ENCODE measurements at places on chromosomes 1 and 21.
A peak's percentile ranks its signal among the peaks of the same experiment; 100 is the strongest.

- ATAC-seq: no peak
Observed at GRCh38 chr1:110561596-110561995, 42.6 kb upstream of the KCNA10 start.

DNA sequence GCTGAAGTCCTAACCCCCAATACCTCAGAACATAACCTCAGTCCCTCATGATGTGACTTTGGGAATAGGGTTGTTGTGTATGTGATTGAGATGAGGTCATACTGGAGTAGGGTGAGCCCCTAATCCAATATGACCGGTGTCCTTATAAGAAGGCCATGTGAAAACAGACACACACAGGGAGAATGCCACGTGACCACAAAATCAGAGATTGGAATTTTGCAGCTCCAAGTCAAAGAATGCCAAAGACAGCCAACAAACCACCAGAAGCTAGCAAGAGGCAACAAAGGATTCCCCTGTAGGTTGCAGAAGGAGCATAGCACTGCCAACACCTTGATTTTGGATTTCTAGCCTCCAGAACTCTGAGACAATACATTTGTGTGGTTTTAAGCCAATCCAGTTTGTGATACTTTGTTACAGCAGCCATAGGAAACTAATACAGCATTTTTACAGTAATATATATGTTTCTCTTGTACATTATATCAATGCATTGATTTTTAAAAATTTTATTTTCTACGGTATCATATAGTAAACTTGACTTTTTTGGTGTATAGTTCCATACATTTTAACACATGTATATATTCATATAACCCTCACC is 5.4 kb downstream of the ZSWIM5 start:
- ATAC-seq: no peak

DNA sequence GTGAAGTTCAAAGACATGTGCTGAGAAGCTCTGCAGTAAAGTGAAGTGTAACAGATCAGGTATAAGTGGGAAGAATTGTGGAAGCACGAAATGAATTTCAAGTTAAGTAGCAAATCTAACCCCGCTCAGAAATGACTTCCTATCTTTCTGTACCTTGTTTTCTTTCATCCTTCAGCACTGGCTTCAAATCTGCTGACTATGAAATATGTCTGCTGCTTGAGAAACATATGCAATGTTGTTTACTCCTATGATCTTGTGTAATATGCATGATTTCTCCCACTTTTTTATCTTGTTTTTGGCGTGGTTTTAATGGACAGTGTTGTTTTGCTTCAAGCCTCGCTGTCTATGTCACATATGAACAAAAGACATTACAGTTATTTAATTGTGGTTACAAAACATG is 545.3 kb upstream of the NCAM2 start:
- no peak for ATAC-seq

- ATAC-seq: peak; percentile 77
Observed at GRCh38 chr1:24199291-24199900, 12.3 kb upstream of the IFNLR1 start.

DNA sequence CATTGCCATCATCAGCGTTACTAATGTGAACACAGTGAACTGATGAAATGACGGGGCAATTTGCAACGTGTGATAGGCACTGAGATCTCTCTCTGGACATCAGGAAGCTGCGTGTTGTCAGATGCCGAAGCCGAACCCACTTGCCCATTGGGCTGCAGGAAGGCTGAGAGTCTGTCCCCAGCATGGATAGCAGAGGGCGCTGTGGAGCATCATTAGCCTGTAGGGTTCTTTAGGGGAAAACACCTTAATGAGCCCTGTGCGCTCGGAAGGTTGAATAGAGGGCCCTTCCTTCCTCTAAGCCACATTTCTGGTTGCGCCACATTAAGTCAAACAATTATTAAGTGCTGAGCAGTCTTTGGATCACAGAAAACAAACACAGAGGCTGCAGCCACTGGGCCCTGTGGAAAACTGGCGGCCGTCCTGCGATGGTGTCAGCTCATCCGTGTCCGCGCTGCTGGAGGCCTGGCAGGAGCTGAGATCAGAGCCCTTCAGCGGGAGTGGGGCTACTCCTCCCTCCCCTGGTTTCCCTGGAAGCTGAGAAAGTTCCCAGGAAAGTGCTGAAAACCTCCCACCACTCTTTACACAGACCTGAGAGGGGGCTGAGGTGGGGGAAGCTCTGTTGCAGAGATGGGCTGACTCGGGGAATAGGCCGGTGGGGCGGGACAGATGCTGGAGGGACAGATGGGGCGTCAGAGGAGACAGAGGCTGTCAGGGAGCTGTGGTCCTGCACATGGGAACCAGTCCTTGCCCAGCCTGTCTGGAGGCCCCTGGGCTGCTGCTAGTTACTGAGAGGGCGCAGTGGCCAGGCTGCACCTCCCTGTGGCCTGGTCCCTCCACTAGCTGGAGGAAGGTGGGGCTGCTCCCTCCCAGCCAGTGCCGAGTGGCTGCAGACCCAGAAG is 12.7 kb downstream of the TFF2 start:
- peak; percentile 88 for ATAC-seq

DNA sequence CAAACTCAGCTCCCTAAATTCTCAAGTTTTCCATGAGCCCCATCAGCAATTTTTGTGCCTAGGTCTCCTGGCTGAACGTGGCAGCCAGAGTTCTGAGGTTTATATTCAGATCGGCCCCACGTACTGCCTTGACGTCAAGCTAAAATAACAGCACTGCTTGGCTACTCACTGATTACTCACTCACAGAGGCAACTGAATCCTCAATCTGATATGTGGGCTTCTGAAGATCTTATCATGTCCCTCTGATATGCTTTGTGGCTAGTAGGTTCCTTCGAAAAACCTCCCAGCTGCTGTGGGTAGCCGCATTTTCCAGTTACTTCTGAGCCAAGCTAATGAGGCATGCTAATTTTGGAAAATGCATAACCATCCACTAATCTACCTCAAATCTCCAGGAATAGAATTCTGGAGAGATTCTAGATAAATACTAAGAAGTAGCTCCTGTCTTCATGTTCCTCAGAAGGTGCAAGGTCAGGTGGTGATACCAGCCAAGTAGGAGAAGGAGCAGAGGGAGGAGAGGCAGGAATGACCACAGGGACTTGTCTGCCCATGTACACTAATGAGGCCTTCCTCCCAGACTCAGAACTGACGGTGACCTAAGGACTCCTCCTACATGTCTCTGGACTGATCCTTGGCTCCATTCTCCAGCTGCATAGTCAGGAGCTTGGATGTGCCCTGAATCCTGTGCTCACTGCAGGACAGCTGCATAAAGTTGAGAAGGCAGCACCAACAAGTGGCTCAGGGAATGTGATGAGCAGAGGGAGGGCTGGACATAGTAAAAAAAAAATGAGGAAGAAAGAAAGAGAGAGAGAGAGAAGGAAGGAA is 263.7 kb downstream of the TNR start:
- ATAC-seq: no peak

- no peak for ATAC-seq
Observed at GRCh38 chr1:50417507-50417906, 5.7 kb downstream of the DMRTA2 start.

GRCh38 chr1:222285526-222285925 is 262.4 kb downstream of the HHIPL2 start:
- ATAC-seq: no peak

DNA sequence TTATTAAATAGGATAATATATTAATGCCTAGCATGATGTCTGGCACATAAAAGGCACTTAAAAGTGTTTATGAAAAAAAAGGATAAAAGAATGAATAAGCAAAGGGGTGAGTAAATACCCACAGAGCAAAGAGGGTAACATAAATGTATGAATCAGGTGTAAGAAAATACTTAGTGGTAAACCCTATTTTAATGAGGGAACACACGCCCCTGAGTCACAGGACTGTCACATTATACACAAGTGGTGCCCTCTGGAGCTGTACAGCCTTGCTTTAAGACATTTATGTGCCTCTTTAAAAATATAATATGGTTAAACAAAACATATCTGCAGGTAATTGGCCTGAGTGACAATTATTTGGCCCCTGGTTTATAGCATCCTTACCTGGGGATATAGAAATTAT is 78.1 kb upstream of the PTBP2 start:
- no peak for ATAC-seq

- no peak for ATAC-seq
Observed at GRCh38 chr21:30942192-30942591, 60.8 kb upstream of the KRTAP11-1 start.

DNA sequence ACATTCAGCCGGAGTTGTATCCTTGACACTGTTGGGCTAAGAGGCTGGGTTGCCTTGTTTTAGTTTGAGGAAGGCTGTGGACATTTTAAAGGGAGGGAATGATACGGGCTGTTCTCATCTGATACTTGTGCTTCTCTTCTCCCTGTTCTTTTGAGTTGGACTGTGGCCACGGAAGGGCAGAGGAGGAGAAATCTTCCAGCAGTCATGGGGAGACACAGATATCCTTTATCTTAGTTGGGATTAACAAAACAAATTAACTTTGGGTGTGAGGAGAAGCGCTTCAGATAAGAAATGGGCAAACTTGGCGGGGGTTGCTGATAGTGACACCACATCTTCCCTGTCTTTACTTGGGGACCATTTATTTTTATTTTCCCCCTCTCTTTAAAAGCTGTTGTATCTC is 138.8 kb downstream of the ROR1 start:
- no peak for ATAC-seq

DNA sequence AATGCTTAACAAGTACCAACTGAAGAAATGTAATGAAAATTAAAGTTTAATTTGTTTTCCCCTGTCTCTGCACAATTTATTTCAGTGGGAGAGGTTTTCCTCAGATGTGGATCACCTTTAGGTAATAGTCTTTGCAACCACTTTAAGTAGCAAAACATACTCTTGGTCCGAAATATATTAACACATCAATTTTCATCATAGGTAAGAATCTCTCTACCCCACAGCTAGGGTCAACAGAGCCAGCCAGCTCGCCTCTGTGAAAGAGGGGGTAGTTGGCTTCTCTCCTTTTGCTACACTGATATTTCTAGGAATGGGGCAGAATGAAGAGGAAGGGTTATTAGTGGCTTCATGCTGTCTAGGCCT is 24.8 kb upstream of the MCL1 start:
- no peak for ATAC-seq

DNA sequence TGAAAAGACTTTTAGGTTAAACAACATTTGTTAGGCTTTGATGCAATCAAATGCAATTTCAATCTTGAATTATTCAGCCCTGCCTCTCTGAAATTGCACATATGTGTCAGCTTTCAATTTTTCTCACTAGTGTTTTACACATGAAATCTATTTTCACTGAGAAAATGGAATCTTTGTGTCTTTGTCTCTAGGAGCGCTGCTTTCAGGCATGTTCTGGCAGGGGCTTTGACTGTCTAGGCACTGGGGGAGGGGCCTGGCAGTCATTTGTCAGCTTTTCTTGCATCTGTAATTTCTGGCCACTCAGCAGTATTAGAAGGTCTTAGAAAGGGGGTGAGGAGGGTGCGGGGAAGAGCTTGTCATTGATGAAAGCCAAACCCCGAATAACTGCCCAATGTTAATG is 264.4 kb downstream of the PTPRC start:
- ATAC-seq: no peak

DNA sequence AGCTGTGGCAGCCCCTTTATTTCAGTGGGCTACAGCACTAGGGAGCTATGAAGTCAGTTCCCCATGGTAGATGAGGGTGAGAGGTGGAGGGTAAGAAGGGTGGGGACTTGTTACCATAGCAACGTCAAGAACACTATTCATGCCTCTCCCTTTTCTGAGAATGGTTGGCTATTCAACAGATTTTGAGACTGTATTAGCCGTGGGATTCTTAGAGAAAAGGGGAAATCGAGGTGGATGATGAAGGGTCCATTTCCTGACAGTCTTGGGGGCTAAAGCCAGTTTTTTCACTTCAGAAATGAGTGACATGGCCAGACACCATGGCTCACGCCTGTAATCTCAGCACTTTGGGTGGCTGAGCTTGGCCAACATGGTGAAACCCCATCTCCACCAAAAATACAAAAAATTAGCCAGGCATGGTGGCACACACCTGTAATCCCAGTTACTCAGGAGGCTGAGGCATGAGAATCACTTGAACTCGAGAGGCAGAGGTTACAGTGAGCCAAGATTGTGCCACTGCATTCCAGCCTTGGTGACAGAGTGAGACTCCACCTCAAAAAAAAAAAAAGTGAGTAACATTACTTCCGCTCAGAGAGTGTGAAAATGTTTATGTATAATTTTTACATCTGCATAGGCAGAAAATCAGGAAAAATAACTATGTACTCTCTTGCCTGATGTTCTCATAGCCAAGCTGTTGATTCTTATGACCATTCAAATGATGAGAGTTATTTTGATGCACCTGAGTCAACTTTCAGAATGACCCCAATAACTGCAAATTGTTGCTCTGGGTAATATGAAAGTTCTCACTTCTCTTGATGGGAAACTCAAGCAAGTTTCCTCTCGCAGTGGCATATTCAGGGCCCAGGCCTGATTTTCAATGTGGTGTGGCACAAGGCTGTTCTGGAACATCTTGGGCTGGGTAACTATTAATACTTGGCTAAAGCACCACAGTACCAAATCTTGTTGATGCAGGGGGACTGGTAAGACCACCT is 23.2 kb upstream of the RGSL1 start:
- peak; percentile 75 for ATAC-seq

GRCh38 chr1:55774446-55774845 is 559.3 kb upstream of the USP24 start:
- no peak for ATAC-seq

DNA sequence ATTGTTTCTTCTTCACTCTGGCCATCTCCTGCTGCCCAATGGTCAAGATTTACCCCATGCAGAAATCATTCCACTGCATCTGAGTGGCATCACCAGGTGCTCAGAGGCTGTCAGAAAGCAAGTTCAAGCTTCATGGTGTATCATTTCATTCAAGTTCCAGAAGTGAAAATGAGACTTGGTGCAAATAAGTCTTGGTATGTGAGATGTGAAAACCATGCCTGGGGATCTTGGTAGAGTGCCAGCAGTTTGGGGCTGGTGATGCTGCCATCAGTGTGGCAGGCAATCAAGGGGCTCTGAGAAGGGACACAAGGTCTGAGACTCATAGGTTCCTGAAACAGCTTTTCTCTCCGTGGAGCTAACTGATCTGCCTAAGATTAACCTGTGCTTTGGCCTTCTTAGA is 52.0 kb downstream of the CD2 start:
- no peak for ATAC-seq

GRCh38 chr1:226603022-226603857 is 54.7 kb downstream of the STUM start:
- ATAC-seq: no peak

GRCh38 chr1:96487971-96488370 is 233.6 kb upstream of the PTBP2 start:
- no peak for ATAC-seq

- no peak for ATAC-seq
Observed at GRCh38 chr1:39003281-39003680, 12.2 kb downstream of the AKIRIN1 start.

Measured in stimulated activated memory B cell treated with anti-CD40 and anti-IgM and Interleukin-4, amounts not matched to agents 10 μg/mL and 1 μg/mL and 100 μg/mL, for 72 hours (primary cell).